ENCODE measurements at places on chromosomes 3 and 15.
A peak's percentile ranks its signal among the peaks of the same experiment; 100 is the strongest.

GRCh38 chr3:190883973-190884832 lies 21.7 kb upstream of the GMNC start:
- DNase-seq = peak; percentile 53

- no peak for DNase-seq
Measured at GRCh38 chr3:181797431-181797830, 85.7 kb downstream of the SOX2 start.

DNA sequence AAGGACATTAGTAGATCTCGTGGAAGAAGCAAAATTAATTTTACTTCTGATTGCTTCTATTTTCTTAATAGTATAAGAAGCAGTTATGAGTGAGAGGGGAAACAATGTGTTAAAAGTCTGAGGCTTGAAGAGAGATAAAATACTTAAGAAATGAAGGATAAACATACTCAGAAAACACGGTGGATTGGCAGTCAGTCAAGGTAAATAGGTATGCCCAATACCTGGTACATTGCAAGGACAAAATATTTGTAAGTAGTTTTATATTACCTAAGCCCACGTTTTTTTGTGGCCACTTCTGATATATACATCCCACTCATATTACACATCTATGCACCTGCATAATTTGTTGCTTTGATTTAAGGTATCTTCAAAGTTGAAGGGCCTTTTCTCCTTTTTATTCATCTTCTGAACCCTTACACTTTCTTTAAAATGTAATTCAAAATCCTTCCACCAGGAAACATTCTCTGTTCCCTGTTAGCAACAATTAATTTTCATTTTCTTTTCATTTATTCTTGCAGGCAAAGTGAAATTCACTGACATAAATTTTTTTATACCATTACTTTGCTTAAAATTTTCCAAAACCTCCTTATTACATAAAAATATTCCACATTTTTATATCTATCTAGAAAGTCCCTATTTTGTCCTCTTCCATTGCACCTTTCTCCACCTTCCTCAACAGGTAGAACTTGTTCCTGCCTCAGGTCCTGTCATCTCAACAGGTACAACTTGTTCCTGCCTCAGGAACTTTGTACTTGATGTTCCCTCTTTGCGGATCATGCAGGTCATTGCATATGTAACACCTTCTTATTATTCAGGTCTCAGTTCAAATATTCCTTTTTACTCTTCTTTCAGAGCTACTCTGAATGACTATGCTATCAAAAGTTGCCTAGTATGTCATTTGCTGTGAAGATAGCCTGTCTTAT lies 755.7 kb upstream of the ALCAM start:
- DNase-seq = no peak

DNA sequence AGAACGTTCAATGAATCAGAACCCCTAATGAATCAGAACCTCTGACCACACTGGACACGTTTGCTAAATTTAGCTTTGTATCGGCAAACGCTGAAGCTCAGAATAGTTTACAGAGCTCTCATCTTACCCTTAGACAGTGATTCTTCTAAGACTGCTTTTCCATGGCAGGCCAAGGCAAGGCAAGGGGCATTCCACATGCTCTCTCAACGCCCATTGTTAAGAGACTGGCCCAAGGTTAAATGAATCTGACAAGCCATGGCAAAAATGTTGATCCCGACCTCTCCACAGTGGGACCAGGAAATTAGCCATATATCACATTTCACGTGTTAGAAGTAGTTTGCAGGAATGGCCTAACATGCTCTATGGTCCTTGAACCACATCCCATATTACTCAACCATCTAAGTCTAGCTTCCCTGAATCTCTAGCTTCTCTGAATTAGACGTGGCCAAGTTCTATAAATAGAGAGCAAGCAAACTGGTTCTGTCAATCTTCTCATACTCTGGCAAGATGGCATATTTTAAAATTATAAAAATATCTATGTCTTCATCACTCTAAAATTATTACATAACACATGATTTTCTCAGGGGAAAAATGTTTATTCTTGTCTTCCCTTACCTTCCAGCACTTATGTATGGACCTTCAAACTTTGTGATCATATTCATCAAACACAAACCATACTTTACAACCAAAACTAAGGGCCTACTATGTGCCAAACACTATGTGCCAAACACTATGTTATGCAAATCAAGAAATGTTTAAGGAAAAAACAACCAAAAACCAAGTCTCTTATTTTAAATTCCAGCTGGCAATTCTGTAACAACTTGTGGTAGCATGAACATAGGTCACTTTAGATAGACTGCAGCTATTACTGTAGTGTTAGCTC lies 54.3 kb downstream of the AAGAB start:
- peak; percentile 48 for DNase-seq

- no peak for DNase-seq
Measured at GRCh38 chr15:36950371-36950770, 150.0 kb downstream of the MEIS2 start.

DNA sequence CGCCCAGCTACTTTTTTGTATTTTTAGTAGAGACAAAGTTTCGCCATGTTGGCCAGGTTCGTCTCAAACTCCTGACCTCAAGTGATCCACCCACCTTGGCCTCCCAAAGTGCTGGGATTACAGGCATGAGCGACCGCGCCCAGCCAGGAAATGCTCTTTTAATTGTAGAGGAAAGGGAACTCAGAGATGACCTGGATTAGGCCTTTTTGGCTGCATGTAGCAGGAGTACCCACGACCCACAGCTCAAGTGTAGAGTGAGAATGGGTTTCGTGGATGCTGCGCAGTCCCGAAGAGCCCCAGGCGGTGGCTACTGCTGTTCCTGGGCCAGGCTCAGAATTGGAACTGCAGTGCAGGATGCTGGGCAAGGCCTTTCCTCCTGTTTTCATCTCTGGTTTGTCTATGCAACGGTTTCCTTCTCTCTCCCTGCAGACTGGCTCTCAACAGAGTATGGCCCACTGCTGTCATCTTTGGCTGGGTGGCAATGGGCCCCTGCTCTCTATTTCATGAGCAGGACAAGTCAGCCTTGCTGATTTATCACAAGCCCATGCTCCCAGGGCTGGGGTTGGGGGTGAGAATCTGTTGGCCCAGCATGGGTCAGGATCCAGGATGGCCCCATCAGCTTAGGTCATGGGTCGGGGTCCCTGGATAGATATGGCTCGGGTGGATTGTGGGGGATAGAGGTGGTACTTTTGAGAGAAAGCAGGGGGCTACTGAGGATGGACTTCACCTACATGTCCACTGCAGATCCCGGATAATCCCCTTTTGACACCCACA lies 51.2 kb downstream of the GASK1A start:
- DNase-seq = no peak

DNA sequence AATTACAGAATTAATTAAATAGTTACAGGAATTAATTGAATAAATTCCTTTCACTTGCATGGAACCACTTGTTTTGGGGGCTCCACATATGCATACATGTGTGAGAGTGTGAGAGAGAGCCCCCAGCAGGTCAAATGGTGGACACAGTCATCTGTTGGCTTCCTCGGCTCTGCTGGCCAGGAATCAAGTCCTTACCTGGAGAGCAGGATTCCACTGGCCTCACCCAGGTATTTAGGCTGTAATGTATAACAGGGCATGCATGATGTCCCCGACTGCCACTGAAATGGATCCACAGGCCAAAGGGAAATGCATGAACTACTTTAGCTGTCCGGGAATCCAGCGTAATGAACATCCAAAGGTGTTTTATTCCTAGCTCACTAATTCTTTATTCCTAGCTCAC lies 139.7 kb upstream of the SMAD3 start:
- no peak for DNase-seq

DNA sequence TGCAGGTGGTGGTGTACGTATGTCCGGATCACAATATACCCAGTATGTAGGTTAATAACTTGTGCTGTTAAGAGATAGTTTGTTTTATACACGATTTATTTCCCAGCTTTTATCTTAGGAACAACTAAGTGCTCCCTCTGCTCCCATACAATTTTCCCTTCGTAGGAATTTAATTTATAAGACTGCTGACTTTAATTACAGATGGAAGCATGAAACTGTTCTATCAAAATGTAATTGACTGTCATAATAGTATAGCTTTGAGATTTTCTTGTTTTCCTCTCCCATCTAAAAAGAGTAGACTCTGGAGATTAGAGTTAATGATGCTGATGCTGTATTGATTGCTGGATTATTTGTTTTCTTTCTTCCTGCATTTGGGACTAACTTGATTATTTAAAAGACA lies 370.7 kb upstream of the SGO1 start:
- no peak for DNase-seq

GRCh38 chr15:55683376-55683775 lies 59.6 kb downstream of the PRTG start:
- no peak for DNase-seq

DNA sequence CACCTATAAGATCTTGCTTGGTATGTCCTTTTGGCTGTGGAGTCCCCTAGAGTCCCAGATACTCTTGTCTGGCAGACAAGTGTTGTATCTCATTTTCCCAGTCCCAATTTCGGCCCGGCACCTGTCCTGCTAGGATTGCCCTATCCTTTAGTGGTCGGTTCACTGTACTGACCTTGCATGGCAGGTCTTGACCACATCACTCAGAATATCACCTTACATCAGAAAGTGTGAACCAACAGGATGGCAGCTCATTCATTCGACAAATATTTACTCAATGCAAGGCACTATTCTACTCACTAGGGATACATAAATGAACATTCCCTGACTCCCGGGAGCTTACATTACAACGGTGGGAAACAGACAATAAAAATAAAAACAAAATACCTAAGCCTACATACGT lies 5.7 kb upstream of the CCDC80 start:
- DNase-seq = no peak

DNA sequence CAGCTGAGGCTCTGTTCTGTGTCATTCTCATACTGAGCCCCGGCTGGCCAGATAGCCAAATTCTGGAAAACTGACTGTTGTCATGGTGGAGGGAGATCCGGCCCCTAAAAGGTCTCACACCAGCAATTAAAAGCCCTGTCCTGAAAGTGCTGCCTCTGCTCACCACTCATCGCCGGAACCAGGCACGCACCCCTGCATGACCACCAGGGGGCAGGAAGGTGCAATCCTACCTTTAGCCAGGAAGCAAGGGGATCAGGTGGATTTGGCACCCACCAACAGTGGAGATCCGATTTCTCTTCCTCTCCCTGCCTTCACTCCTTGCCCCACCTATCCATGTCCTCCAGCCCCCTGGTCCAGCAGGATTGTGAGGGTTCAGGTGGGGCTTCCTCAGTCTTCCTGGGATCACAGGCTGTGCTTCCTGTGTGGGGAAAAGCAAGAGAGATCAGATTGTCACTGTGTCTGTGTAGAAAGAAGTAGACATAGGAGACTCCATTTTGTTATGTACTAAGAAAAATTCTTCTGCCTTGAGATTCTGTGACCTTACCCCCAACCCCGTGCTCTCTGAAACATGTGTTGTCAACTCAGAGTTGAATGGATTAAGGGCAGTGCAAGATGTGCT lies 16.1 kb upstream of the CACNA2D2 start:
- DNase-seq = no peak

GRCh38 chr3:73021301-73021835 lies 24.8 kb downstream of the PPP4R2 start:
- no peak for DNase-seq

- DNase-seq = no peak
Measured at GRCh38 chr3:188309437-188310269, 155.7 kb downstream of the LPP start.

DNA sequence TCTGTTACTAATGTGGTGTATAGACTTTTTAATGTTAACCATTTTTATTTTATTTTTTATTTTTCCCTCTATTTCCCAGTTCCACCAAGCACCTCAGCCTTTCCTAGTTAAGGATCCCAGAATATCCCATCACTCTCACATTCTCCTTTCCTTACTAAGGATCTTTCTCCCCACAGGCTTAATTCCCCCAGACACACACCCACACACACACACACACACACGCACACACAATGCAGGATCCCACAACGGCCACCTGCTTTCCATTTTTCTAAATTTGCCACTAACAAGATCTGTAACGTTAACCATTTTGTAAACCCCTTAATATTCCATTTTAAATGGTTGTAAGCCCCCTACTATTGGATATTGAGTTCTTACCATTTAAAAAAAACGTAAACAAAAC lies 404.1 kb downstream of the ZIC1 start:
- no peak for DNase-seq

DNA sequence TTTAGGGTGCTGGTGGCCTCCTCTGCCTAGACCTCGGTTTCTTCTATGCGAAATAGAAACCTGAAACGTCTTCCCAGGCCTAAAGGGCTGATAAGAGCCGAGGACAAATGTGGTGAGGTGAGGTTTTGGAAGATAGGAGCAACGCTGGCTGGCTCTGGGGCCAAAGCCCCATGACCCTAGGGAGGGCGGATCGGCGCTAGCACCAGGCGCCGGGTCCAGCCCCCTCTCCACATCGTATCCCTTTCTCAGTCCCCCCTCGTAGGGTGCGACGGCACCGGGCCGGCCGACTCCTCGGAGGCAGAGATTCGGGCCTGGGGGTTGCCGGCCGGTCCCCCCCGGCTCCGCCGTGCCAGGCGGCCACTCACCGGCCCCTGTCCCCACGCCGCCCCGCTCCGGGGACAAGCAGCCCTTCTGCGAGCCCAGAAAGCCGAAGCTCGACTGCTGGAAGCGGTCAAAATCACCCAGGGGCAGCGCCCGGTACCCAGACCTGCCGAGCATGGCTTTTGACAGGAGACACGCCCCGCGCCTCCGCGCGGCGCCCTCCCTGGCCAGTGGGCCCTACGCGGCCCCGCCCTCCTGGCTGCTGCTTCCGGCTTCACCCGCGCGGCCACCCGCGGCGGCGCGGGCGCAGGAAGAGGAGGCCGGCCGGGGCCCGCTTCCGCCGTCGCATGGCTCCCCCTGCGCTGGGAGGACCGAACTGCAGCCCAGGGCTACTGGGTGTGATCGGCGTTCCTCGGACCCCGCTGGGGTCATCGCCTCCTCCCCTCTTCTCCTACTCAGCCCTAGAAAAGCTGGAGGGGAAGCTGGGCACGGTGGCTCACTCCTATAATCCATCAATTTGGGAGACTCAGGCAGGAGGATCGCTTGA lies at the start of gene STOML1:
STOML1 (minus strand) TSS at position 570 of the 868 bp plus-strand sequence; CDS start at position 498, 72 bp downstream.
- DNase-seq = peak; percentile 93

GRCh38 chr3:147483578-147483977 lies 74.4 kb downstream of the ZIC1 start:
- no peak for DNase-seq

GRCh38 chr3:134636406-134636805 lies 14.4 kb downstream of the KY start:
- DNase-seq = no peak

GRCh38 chr3:350871-351371 lies 154.4 kb downstream of the CHL1 start:
- DNase-seq = no peak

- no peak for DNase-seq
Measured at GRCh38 chr15:39448409-39448808, 132.5 kb upstream of the THBS1 start.

GRCh38 chr15:100245487-100245820 lies 96.3 kb downstream of the ADAMTS17 start:
- no peak for DNase-seq

- DNase-seq = no peak
Measured at GRCh38 chr3:23385327-23385726, 182.2 kb downstream of the UBE2E2 start.

GRCh38 chr15:66147440-66147839 lies 106.1 kb downstream of the MEGF11 start:
- DNase-seq = no peak
